ENCODE measurements at places on chromosomes 5 and 9.

DNA sequence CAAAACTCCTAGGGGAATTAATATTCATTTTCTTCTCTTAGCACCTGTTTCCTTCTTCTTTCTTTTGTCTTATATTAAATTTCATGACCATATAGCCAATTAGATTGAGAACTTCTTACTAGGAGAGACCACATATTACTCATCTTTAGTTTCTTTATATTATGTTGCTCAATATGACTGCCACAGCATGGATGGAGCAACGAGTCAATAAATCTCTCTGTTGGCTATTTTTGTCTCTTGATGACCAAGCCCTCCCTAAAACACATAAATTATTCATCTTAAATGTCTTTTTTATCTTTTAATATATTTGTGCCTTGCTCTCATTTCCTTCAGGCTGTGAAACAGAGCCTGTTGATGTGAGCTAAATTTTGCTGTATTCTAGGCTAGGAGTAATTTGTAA, 123.0 kb downstream of the ADAMTSL1 start:
- DNase-seq, result peak; percentile 75

DNA sequence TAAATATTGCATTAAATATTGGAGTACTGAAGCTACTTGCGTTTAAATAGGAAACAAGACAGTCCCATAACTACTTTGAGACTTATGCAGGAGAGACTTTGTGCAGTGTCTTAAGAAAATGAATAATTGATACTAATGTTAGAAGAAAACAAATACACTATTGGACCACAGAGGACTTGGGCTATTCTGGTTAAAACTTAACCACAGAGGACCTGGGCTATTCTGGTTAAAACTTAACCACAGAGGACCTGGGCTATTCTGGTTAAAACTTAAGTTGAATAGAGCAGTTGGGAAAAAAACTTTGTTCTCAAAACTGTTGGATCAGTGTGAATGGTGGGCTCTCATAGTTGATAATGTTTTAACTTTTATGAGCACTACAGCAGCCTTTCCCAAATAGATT, 141.7 kb downstream of the WDR70 start:
- no peak for DNase-seq

DNA sequence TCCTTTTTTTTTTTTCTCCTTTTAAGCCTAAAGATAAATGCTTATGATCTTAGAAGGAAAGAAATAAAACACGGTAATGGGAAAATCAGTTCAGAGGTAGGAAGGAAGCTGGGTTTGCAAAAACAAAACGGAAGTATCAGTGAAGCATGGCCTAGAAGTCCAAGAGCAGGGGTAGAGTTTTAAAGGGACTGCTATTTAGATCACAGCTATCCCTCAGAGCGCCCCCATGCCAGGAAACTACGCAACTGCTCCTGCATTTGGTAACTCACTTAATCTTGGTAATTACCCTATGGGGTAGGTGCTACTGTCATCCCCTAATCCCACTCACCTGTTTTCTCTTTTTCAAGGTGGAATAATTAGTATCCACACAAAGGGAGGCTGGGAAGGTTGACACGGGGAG, 16.0 kb downstream of the TLE1 start:
- no peak for DNase-seq

DNA sequence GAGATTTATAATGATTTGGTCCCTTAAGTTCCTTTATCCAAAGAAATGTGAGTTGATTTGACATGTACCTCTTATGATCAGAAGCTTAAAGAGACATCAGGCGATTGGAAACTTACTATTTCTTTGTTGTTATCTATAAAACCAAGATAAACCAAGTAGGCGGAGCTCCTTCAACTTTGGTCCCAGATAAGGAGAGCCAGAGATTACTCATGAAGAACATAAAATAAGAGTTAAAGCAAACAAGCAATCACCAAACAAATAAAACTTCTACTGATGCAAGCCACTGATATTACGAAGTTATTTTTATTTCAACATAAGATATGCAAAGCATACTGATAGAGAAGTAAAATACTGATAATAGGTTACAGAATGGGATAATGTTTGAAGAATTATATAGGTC, 141.5 kb upstream of the CDH18 start:
- no peak for DNase-seq

- DNase-seq, result no peak
These were observed 45.2 kb downstream of the MRRF start for GRCh38 chr9:122309861-122310260.

GRCh38 chr5:179858241-179858585, 404 bp downstream of the MRNIP start:
- no peak for DNase-seq

- no peak for DNase-seq
These were observed 26.7 kb downstream of the KCNV2 start for GRCh38 chr9:2743937-2744529.

DNA sequence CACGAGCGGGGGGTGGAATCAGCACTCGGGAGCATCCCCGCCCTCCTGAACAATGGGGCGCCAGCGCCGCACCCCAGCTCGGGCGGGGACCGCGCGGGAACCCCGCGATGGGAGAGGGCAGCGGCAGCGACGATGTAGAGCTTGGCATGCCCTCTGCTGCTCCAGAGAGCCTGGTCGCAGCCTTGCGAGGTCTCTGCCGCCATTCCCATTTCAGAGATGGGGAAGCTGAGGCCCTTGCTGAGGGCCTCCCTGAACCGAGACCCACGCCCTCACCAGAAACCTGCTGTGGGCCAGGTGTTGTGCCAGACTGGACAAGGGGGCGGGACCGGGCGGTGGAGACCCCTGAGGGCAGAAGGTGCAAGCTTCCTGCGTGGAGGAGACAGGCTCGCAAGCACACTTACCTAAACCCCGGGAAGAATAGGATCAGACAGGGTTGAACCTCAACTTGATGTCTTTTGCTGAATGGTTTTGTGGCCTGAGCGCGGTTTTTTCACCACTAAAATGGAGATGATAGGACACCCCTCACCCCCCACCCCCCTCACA, 647 bp upstream of the MEGF9 start:
- no peak for DNase-seq

- peak; percentile 45 for DNase-seq
These were observed 4.1 kb downstream of the SAXO1 start for GRCh38 chr9:19028835-19029451.
